ENCODE measurements at places on chromosomes 2 and 18.

- no peak for DNase-seq
These were observed 75.1 kb downstream of the CIB4 start for GRCh38 chr2:26566081-26566375.

- DNase-seq: no peak
These were observed 130.6 kb downstream of the NOL4 start for GRCh38 chr18:34094148-34094547.

- DNase-seq: no peak
These were observed 120.9 kb upstream of the CDH19 start for GRCh38 chr18:66724664-66725356.

DNA sequence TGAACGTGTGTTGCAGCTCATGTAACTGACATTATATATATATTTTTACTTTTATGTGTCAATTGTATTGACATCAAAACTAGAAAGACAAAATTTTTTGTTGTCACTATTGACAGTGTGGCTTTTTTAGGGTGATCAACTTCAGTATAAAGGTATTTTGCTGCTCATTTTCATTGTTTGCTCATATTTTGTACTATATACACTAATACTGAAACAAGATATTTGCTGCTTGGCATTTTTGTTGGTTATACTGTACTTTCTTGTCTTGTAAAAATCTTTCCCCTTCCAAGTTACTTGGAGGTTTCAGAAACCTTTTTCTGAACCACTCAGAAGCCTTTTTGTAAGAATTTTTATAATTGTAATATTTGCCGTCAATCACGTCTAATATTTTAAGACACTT is 16.5 kb downstream of the AFTPH start:
- no peak for DNase-seq

DNA sequence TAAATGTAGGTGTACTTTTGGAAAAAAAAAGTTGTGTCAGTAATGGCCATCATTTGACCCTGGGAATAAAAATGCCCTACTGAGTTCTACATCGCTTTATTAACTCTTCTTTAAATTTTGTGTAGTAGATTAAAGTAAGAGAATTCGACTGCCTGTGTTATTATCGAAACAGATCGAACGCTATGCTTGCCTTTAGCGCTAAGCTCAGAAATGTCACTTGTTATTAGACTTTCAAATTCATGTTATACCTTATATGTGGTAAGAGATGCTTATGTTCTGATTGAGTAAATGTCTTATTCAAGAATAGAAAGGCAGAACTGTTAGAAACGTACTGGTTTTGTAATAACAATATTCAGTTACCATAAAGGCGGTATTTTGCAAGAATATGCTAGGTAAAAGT is 1.4 kb downstream of the UGP2 start:
- DNase-seq: no peak

GRCh38 chr2:101251844-101252407 is 760 bp upstream of the CNOT11 start:
- no peak for DNase-seq

- no peak for DNase-seq
These were observed 352.4 kb downstream of the EIPR1 start for GRCh38 chr2:3025261-3025660.

GRCh38 chr18:50671376-50671775 is 111.5 kb downstream of the MAPK4 start:
- DNase-seq: no peak

GRCh38 chr18:53991805-53992204 is 232.7 kb downstream of the MBD2 start:
- DNase-seq: no peak
